SK-N-SH (cell line): ENCODE measurements at places on chromosomes 3 and 15.

DNA sequence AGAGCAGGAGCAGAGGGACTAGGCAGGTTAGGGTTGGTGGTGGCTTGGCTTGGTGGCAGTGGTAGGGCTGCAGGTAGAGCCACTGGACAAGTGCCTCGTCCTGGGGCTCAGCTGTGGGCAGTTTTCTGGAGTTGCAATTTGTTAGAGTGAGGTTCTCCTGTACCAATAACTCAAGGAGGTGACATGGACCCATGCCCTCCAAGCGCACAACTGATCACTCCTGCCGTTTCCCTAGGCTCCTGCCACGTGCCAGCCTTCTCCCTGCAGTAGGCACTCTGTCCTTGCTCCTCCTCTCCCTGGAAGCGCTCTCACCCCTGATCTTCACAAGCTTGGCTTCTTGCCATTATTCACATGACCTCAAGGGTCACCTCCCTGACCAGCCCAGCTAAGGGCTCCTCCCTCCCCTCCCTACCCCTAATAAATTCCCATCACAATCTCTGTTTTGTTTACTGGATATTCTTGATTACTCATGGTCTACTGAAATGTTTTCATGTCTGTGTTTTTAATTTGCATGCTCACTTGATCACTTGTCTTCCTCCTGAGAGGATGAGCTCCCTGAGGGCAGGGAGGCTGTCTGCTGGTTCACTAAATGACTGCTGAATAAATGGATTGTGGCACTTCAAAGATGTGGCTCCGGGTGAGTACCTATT lies 3.3 kb downstream of the WNT7A start:
- H3K4me1 ChIP-seq, result no peaks in the 10 kb centered on the region
- H3K27me3 ChIP-seq, result peaks cover 33% of the 10 kb centered on the region
- no peak overlapping the region for H3K27ac ChIP-seq
- no peak overlapping the region for H3K4me3 ChIP-seq
- DNase-seq, result no peak

- H3K27me3 ChIP-seq, result peaks cover 19% of the 10 kb centered on the region; the same call in 1 of the 2 replicates
- no peak overlapping the region for H3K4me3 ChIP-seq
These were observed 513.4 kb downstream of the SHQ1 start for GRCh38 chr3:72334681-72335457.

DNA sequence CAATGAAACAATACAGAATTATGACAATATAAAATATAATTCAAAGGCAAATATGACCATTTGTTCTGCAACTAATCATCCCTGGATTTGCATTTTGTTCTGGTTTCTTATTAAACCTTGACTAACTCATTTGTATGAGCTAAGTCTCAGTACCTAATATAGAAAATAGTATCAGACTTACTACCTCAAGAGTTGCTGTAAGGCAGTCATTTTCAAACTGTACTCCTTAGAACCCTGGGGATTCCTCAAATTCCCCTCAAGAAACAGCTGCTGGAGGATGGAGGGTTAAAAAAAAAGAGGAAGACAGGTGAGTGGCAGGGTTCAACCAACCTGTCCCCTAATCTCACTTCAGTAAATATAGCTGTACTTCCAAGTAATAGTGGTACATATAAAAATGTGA lies 11.1 kb downstream of the ZBTB11 start:
- H3K27ac ChIP-seq, result no peak overlapping the region
- no peaks in the 10 kb centered on the region for H3K27me3 ChIP-seq
- no peaks in the 10 kb centered on the region for H3K4me1 ChIP-seq
- DNase-seq, result no peak
- H3K36me3 ChIP-seq, result peaks cover 58% of the 10 kb centered on the region

DNA sequence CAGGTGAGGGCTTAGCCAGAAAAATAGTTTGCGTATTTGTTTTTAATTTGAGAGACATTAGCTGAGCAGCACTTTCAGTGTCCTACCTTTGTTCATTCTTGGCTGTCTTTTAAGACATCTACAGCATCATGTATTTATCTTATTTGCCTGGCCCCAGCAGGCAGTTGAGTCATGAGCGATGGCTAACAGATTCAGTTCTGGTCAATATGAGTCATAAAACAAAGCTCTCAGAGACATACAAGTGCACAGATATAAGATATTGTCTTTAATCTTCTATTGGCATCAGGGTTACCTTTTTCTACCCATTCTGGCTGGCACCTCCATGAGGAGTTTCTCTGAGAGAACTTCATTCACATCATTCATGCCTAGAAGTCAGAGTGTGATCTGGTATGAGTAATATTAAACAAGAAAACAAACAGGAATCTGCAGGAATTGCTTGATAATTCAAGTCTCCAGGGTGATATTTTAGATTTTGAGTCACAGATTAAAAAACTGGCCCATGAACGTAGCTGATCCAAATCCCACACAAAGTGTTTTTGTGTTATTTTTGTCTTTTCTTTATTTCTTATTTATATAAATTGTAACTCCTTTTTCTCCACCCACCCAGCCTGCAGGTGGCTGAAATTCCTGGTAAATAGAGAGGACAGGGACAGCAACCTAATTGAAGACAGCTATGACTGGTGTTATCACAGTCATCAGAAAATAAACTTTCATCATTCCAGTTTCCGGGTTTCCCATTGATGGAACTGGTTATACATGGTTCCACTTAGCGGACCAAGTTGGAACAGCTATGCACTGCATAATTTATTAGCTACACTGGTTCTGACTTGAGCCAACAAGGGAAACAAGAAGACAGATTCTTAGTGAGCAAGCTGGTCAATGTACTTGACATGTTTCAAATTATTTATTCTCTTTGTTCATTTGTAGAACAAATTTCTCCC lies 47.3 kb downstream of the PLSCR2 start:
- H3K27me3 ChIP-seq, result no peaks in the 10 kb centered on the region; the same call in 1 of the 2 replicates
- H3K36me3 ChIP-seq, result no peaks in the 10 kb centered on the region
- no peak overlapping the region for H3K4me3 ChIP-seq

GRCh38 chr15:54506977-54507524 lies 528.8 kb downstream of the UNC13C start:
- H3K4me1 ChIP-seq, result no peaks in the 10 kb centered on the region
- H3K4me3 ChIP-seq, result no peak overlapping the region
- DNase-seq, result no peak
- no peak overlapping the region for H3K27ac ChIP-seq
- H3K27me3 ChIP-seq, result no peaks in the 10 kb centered on the region
- no peaks in the 10 kb centered on the region for H3K36me3 ChIP-seq
